ENCODE measurements at places on chromosomes 13 and 19.

DNA sequence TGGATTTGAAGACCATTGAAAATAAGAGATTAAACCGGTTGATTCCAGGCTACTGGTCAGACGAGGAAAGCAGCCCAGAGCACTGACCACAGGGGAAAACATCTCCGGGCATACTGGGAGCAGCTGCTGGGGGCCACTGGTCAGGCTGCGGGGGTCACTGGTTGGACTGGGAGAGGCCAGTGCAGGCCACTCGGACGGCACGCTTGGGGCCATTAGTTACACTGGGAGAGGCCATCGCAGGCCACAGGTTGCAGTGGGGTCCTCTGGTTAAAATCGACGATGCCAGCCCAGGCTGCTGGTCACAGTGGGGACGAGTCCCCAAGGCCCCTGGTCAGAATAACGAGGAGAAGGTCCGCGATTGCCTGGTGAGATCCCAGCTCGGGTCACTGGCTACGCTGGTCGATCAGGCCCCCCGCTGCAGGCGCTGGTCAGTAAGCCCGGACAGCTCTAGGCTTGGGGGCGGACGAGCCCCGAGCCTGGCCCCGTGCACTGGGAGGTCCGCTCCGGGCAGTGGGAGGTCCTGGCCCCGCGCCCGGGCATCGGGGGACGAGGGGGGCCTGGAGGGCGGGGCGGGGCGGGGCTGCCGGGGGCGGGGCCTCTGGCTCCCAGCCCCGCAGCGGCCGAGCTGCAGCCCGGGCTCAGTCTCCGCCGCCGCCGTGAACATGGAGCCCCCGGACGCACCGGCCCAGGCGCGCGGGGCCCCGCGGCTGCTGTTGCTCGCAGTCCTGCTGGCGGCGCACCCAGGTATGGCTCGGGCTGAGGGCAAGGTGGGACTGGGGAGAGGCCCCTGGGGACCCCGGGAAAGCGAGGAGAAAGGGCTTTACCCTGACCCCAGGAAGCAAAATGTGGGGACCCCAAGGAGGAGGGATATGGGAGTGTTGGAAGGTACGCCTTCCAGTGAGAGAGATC, at the start of gene BCAM:
Gene BCAM, plus strand, starts transcription at position 641 of the 909 bp plus-strand sequence. Its CDS starts 22 bp downstream, at position 663.
- peak; percentile 64 for DNase-seq

- DNase-seq = no peak
Observed at GRCh38 chr13:18943273-18943672, 238.4 kb downstream of the TUBA3C start.

DNA sequence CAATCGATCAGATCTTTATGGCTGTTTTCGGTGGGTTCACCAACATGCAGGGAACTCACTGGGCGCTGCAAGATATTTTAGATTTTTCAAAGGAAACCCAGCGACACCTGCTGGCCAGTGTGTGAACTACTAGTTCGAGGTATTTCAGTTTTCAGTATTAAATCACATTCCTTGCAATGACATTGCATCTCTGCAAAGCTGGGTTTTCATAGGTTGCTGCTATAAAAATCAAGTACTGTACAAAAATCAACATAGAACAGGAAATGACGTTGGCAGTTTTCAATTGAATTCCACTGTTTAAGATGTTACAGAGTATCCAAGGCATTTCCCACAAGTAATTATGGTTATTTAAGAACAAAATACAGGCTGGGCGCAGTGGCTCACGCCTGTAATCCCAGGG, 17.6 kb downstream of the LIG1 start:
- peak; percentile 53 for DNase-seq

GRCh38 chr13:46327246-46327645, 59.8 kb downstream of the RUBCNL start:
- DNase-seq = no peak

- peak; percentile 68 for DNase-seq
Observed at GRCh38 chr19:45195764-45196163, 17.2 kb downstream of the BLOC1S3 start.

DNA sequence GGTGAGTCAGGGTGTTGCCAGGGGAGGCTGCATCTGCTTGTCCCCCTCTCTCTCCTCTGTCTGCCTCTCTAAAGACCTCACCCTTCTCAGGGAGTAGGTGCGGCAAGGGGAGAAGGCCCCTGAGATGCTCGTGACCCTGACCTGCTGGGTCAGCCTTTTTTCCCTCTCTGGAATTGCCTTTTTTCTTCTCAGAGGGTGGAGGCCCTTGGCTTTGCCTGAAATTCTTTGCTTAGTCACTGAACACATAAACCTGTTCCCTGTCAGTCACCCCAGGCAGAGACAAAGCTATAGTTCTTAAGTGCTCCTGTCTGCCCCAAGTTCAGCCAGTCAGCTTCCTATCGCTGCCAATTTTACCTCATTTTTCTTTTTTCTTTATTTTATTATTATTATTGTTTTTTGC, 35.2 kb upstream of the PEG3 start:
- no peak for DNase-seq

DNA sequence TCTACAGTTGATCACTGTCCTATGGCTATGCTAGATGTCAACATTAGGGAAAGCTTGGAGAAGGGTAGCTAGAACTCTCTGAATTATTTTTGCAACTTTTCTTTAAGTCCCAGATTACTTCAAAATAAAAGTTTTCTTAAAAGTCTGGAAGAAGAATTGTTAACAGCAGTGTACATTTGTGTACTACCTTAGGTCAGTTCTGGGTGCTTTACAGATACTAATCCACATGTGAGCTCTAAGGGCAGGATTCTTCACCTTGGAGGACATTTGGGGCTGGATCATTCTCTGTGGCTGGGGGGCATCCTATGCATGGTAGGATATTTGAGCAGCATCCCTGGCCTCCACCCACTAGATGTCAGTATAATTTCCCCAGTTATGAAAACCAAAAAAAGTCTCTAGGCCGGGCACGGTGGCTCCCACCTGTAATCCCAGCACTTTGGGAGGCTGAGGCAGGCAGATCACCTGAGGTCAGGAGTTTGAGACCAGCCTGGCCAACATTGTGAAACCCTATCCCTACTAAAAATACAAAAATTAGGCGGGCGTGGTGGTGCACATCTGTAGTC, 2.8 kb downstream of the BRME1 start:
- DNase-seq = peak; percentile 9

GRCh38 chr13:100100115-100100879, 11.4 kb downstream of the PCCA start:
- peak; percentile 27 for DNase-seq

DNA sequence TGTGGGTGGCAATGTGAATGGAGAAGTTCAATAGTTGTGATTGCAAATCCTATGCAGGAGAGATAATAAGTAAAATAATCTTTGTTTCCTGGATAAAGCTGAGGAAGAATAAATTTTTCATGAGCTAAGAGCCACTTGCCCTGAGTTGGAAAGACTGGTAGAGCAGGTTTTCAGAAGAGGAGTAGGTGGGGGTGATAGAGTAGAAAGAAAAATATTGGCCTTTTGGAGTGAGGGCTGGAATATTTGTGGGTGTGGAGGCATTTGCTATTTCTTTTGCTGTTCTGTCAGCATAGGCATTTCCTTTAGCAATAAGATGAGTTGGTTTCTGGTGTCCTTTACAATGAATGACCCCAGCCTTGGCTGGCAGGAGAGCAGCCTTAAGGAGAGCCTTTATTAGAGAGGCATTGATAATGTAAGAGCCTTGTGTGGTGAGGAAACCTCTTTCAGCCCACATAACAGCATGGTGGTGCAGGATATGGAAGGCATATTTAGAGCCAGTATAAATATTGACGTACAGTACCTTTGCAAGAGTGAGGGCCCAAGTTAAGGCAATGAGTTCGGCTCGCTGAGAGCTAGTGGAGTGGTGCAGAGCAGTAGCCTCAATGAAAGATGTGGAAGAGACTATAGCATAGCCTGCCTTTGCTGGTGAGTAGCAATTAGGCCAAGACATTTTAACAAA, 11.6 kb upstream of the ZNF431 start:
- DNase-seq = no peak

GRCh38 chr19:16365300-16365996, 40.8 kb downstream of the KLF2 start:
- DNase-seq = no peak

DNA sequence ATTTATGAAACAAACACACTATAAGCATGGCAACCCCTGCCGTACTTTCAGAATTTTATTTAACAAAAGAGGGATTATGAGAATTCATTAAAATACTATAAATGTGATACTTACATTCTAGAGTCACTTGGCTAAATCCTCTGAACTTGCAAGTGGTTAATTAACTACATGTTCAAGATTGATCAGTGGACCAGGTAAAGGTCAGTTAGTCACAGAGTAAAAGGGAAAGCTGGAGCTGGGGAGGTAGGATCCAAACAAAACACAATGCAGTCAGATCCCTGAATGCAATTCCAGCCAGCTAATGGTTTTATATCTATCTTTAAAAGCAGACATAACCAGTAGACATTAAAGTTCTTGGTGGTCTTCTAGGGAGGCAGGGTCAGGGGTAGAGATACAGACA, 270.5 kb downstream of the DIAPH3 start:
- DNase-seq = no peak

DNA sequence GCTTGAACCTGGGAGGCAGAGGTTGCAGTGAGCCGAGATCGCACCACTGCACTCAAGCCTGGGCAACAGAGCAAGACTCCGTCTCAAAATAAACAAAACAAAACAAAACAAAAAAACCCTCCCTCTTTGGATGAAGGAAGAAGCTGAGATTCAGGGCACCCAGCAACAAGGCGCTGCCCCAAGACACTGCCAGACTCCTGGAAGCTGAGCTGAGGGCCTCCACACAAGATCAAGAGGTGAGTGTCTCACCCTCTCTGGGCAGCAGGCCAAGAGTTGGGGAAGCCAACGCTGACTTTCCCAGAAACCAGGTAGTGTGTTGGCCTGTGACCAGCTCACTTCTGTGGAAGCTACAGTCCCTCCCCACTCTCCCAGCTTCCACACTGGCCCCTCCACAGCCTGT, 3.7 kb upstream of the TYROBP start:
- DNase-seq = no peak

DNA sequence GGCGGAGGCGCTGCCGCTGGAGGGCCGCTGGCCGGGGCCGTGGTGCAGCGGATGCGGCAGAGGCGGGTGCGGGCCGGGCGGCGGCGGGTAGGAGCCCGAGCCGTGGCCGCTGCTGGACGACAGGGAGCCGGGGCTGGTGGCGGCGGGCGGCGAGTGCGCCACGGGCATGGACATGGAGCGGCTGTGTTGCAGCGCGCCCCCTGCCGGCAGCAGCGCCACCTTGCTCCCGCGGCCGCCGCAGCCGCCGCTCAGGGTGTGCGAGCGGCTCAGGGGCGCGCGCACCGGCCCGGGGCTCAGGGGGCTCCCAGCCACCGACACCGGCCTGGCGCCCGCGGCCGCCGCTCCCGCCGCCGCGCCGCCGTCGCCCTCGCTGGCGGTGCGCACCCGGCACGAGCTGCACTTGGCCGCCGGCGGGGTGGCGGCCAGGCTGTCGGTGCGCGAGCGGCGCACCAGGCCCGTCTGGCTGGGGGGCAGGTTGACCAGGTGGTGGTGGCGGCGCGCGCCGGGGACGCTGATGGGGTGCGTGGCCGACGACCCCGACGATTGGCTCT, 1.7 kb downstream of the IRS2 start:
- DNase-seq = peak; percentile 76

DNA sequence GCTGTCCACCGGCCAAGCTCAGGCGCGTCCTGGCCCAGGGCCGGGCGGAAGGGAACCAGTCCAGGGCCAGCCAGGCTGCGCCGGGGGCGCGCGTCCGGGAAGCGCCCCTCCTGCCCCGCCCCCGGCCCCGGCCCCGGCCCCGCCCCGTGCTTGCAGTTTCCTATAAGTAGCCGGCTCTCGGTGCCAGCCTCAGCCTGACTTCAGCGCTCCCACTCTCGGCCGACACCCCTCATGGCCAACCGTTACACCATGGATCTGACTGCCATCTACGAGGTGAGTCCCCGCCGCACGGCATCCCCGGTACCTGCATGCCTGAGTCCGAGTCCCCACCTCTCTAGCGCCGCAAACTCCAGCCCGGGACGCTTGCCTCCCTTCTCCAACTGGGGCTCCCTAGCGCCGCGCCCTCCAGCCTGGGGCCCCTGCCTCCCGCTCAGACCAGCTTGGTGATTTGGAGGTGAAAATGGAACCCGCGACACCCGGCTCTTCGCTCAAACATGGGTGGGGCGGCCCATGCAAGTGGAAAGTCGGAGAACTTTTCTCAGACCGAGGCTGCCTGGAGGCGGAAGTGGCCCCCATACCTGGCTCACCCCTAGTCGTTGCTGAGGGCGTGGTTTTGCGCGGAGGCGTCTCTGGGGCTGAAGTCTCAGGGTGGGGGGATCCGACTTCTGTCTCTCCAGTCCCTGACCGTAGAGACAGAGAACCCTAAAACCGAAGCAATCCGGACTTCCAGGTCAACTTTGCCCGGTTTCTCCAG, at the start of gene ZFP36:
Gene ZFP36, plus strand, starts transcription at position 192 of the 754 bp plus-strand sequence. Its CDS starts 58 bp downstream, at position 250.
- peak; percentile 78 for DNase-seq

- no peak for DNase-seq
Observed at GRCh38 chr13:112791663-112792440, 102.0 kb downstream of the ATP11A start.

- peak; percentile 30 for DNase-seq
Observed at GRCh38 chr13:60229708-60230272, 66.1 kb upstream of the DIAPH3 start.

DNA sequence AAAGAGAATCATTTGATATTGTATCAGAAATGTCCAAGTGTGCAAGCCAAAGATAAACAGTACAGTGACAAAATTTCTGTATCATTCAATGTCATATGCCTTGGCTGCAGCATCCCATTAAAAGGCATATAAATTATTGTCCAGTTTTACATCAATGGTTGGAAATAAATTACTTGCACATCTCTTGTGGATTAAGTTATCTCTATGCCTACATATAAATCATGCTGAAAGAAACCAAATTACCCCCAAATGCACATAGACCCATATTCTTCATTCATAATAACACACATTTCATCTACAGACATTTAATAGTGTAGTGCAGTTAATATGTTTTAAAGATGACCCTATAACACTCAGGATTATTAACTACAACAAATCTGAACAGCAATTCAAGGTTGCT, 1415.7 kb upstream of the PCDH9 start:
- no peak for DNase-seq

DNA sequence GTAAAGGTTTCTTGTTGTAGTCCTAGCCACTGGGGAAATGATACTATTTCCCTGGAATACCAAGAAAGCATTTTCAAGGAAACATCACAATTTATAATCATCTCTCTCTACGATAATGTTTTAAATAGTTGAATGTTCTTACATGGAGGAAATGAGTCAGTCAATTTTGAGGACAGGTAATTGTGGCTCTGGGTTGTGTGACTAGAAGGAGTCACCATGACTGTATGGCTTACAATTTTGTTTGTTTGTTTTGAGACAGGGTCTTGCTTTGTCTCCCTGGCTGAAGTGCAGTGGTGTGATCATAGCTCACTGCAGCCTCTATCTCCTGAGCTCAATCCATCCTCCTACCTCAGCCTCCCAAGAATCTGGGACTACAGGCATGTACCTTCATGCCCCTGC, 47.4 kb downstream of the COG3 start:
- no peak for DNase-seq

GRCh38 chr19:6442087-6442688, 8.6 kb upstream of the SLC25A41 start:
- no peak for DNase-seq

DNA sequence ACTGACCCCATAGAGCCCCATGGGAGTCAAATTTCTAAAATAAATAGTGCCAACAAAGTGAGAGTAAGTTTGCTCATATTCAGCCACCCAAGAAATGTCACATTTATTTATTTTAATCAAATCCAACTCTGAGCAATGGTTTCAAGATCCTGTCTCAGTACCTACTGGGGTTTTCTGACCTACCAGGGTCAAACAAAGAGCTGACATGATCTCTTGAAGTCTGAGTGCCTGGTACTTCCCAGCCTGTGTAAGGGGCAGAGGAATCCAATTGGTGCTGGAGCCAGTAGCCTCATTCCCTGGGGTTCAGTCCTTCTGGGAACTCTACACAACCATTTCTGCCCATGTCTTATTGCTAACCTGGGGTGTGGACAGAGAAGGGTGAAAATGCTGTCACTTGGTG, 104.6 kb upstream of the SERP2 start:
- DNase-seq = no peak

All from fibroblast of skin of back (primary cell).